ENCODE measurements at places on chromosomes 7 and 10. TPM values are rescaled to one million over a fixed set of nuclear protein-coding genes. Genes with fewer than 3 reads are reported as not detected.

Gene CC2D2B
- total RNA-seq, result not detected

Gene TAS2R16
- not detected for total RNA-seq

Gene PON1
- not detected for total RNA-seq

Gene ANKRD22
- total RNA-seq, result not detected

Gene PNLIPRP1
- total RNA-seq, result not detected

Gene GCK
- 0.18 TPM for total RNA-seq

Gene TMEM225B
- total RNA-seq, result 0.54 TPM

Gene BUB3
- 346 TPM for total RNA-seq

All from IMR-90 (cell line).